ENCODE measurements at places on chromosomes 1 and 21. TPM values are rescaled to one million over a fixed set of nuclear protein-coding genes. Genes with fewer than 3 reads are reported as not detected.

SDC3 gene
- total RNA-seq: 0.09 TPM

C8B gene
- not detected for total RNA-seq

TTC39A gene
- total RNA-seq: not detected

MXRA8 gene
- total RNA-seq: 0.11 TPM

ACTA1 gene
- not detected for total RNA-seq

All from T-helper 2 cell treated with Interferon-gamma antibody and Interleukin-4, amounts not matched to agents 100 ng/mL and 5 ng/mL, for 36 hours (primary cell).